ENCODE measurements at places on chromosomes 7 and 10.

DNA sequence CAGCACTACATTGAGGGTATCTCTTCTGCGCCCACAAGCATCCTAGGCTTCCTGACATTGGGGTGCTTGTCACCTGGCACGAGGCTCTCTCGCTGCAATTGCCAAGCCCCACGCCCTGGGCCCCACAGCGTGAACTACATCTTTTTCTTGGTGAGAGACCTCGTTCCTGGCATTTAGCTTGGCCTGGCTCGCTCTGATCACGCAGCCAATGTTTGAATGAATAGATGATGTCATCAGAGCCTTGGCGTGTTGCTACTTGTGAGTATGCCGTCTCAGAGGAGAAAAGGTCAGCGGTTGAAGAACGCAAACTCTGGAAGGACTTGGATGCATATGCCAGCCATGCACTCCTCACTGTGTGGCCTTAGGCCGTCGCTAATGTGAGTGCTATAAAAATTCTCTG, 150.2 kb upstream of the AUTS2 start:
- DNase-seq = no peak

DNA sequence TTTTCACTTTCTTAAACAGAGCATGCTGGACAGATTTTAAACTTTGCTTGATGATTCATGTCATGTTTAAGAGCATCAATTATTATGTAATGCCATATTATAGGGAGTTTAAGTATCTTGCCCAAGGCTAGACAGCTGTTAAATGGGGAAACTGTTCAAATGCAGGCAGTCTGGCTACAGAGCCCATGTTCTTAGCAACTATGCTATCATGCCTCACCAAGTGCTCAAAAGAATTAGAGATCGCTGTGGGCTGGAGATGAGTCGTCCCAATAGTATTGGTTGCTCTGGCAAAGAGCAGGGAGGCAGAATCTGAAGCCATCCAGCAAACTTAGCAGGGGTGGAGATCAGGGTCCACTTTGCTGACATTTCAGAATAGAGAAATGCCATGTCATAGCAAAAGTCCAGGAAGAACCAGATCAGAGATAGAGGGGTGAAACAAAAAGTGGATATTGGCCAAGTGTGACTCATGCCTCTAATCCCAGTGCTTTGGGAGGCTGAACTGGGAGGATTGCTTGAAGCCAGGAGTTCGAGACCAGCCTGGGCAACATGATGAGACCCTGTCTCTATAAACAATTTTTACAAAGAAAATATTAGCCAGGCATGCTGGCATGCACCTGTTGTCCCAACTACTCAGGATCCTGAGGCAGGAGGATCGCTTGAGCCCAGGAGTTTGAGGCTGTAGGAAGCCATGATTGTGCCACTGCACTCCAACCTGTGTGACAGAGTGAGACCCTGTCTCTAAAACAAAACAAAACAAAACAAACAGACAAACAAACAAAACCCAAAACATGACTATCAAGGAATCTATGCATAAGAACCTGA, 57.8 kb downstream of the BAMBI start:
- DNase-seq = no peak

GRCh38 chr10:49053053-49053997, 62.0 kb downstream of the VSTM4 start:
- no peak for DNase-seq

GRCh38 chr10:123391275-123392028, 237.2 kb downstream of the BUB3 start:
- DNase-seq = no peak

GRCh38 chr7:30389791-30390190, 88.8 kb downstream of the NOD1 start:
- no peak for DNase-seq
